ENCODE measurements at places on chromosomes 4 and X.
A peak's percentile ranks its signal among the peaks of the same experiment; 100 is the strongest.

DNA sequence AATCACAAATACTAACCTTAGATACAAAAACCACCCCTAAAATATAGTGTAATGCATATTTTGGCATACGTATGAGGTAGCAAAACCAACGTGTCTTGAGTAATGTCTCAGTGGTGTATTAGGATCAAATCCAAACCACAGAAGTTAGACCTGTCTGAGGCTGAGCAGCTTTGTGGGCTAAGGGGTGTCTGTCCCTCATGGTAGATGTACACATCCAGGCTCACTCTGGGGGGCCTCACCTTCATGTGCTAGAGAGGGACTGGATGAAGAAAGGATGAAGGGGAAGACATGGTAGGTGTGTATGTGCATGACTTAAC, 188.0 kb upstream of the TBC1D9 start:
- no peak for DNase-seq

GRCh38 chrX:3815896-3816664, 102.6 kb upstream of the PRKX start:
- peak; percentile 51 for DNase-seq

- no peak for DNase-seq
Measured at GRCh38 chr4:110671679-110672078, 48.8 kb upstream of the PITX2 start.

GRCh38 chrX:153349952-153350351, 16.0 kb downstream of the ZNF275 start:
- no peak for DNase-seq

- DNase-seq: no peak
Measured at GRCh38 chrX:130039847-130040246, 57.4 kb downstream of the BCORL1 start.

DNA sequence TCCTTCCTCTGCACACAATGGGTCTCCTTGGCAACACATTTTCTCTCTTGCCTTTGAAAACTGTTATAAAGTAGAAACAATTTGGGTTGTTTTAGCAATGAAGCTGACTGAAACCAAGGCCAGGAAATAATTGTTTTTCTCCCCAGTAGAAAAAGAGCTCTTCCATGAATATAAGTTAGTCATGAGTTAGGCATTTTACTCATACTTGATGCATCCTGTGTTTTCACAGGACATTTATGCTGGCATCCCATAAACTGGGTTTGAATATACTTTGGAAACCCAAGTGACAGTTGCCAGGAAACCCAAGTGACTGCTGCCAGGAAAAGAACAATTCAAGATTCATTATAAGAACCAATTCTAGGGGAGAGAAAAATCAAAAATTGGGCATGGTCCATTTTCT, 128.6 kb upstream of the NPY2R start:
- no peak for DNase-seq
